ENCODE measurements at places on chromosomes 1 and 21. TPM values are rescaled to one million over a fixed set of nuclear protein-coding genes. Genes with fewer than 3 reads are reported as not detected.

The RIPK4 gene
- 1.2 TPM for total RNA-seq

DNA sequence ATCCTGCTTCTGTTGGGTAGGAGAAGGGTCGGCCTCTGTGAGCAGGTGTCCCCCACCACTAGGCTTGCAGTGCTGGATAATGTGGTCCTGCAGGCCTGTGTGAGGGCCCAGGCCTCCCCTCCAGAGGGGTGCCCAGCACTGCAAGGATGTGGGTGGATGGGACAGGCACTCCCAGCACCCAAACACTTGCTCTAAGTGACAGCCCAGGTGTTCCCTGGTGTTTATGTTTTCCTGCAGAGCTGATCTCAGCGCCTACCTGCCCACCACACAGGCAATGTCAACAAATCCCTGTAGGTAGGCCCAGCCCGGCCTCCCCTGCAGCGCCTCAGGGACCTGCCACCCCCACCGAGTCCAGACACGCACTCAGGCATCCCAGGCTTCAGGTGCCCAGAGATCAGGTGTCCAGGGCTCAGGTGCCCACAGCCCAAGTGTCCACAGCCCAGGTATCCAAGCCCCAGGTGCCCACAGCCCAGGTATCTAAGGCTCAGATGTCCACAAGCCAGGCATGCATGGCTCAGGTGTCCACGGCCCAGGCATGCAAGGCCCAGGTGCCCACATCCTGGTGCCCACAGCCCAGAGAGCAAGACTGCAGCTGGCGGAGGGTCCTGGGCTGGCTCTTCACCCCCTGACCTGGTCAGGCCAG lies 59.2 kb downstream of the WNT9A start:
- no peaks in the 10 kb centered on the region for H3K36me3 ChIP-seq
- peaks cover 11% of the 10 kb centered on the region for H3K27me3 ChIP-seq
- no peak overlapping the region for H3K4me3 ChIP-seq

GRCh38 chr1:159798893-159799292 lies 3.3 kb upstream of the FCRL6 start:
- H3K27me3 ChIP-seq, result peaks cover 9% of the 10 kb centered on the region
- H3K4me1 ChIP-seq, result peaks cover 10% of the 10 kb centered on the region
- H3K27ac ChIP-seq, result no peak overlapping the region

- no peaks in the 10 kb centered on the region for H3K27me3 ChIP-seq
- DNase-seq, result no peak
- H3K4me1 ChIP-seq, result no peaks in the 10 kb centered on the region
- no peaks in the 10 kb centered on the region for H3K36me3 ChIP-seq
- no peak overlapping the region for H3K4me3 ChIP-seq
- H3K27ac ChIP-seq, result no peak overlapping the region
Observed at GRCh38 chr1:6056572-6056948, 10.9 kb downstream of the KCNAB2 start.

DNA sequence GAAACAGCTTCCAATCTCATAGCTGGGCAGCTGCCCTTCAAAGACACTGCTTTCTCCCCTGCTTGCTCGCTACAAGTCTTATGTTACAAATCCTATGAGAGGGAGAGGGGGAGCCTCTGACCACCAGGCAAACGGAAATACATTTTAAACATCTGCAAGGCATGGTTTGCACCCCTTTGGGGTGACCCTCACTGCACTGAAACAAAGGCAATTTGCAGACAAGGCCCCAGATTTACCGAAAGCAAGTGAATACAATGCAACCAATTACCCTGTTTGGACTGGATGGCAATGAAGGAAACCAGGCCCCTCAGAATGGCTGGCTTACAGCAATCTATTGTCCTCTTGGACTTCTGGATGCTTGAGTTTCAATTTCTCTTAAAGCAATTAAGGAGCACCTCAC lies 11.8 kb upstream of the ATP13A2 start:
- H3K4me1 ChIP-seq, result no peaks in the 10 kb centered on the region
- no peak overlapping the region for H3K27ac ChIP-seq
- H3K4me3 ChIP-seq, result no peak overlapping the region
- DNase-seq, result no peak
- H3K36me3 ChIP-seq, result peaks cover 50% of the 10 kb centered on the region

Data from tibial nerve (tissue), 4 donors.